GM19239 (cell line): ENCODE measurements at places on chromosomes 2 and 18.

GRCh38 chr2:190365499-190366204 is 22.3 kb downstream of the INPP1 start:
- no peak for DNase-seq

GRCh38 chr18:11937874-11938478 is 29.9 kb upstream of the MPPE1 start:
- peak; percentile 59 for DNase-seq

DNA sequence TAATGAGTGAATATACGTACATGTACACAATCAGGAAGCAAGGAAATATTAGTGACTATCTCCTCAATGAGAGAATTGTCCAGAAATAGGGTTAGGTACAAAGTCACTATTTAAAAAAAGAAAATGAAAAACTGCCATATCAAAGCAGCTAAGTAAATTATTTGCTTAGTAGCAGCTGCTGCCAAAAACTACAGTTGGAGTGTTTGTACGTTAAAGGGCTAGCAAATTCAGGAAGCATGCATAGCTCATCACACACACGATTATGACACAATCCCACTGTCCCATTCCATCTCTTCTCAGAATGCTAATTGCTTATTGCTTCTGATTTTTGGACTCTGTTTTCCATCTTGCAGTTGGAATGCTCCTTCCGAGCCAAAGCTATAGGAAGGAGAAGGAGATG is 2012.5 kb upstream of the LRRTM1 start:
- no peak for DNase-seq

- DNase-seq = no peak
Observed at GRCh38 chr18:75418293-75419005, 9.1 kb downstream of the SMIM21 start.

DNA sequence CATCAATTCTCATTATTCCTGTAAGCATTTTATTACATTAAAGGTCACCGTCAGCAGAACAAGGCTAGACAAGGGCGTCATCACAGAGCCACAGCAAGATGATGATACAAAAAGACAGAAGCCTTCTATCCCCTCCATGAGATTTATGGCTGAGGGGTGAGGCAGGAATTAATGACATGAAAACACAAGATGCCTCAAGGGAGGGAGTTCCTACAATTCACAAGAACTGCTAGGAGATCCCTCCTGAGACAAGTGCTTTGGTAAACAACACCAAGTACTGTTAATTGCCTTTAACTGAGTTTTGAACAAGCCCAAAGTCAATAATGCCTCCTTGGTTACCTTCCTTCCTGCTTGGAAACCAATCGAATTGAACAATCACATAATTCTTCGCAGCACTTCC is 14.1 kb downstream of the ADD2 start:
- DNase-seq = no peak

DNA sequence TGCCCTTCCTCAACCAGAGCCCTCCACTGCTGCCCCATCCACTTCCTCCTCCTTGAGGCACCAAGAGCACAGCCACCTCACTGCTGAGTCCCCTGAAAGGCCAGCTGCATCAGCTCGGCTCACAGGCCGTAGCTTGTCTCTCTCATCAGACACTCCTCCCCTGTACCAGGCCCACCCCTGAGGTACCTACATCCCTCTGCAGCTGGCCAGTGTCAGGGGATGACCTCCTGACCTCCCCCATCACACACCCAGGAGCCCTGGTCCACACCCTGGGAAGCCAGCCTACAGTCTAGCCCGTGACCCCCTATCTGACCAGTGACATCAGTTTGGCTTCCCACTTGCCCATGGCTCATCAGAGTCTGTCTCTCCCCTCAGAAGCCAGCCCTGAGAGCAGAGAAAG is 205.6 kb downstream of the TNS1 start:
- no peak for DNase-seq

DNA sequence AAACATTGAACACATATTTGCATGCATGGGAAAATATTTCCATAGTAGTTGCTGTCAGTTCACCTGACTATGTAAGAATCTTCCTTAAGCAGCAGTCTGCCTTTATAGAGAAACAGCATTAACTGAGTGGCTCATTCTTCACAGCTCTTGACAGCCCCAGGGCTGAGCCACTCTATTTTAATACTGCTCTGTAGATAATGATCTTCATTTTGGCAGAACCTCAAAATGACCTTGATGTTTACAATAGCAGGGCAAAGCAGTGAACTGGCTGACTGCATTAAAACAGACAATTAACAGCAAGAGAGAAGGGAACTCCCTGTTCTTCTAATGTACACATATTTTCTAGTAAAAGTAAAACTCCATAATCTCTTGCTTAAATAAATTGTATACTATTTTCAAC is 580.6 kb upstream of the SOX11 start:
- no peak for DNase-seq

DNA sequence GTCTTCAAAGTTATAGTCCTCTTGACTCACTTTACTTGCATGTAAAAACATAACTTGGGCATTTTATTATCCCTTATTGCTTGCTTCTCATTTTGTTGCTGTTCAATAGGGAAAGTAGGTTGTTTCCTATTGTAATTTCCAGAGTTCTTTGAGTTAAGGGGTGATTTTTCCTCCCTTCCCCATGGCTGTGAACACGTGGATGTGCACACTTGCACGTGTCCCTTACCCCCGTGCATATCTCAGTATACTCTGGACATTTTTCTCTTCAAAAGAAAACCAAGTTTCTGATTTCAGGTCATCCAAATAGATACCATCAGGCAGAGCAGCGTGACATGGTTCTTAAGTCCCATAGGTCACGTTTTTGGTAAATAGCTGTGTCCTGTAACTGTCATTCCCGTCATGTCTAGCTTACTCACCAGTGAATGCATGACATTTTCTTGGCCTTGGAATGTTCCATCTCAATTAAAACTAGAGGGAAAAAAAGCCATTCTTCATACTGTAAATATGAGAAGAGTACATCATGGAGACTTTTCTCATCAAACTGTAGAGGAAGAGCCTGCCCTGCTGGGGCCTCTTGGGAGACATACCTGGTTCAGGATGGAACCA is 83.3 kb upstream of the KCNE4 start:
- DNase-seq = no peak

DNA sequence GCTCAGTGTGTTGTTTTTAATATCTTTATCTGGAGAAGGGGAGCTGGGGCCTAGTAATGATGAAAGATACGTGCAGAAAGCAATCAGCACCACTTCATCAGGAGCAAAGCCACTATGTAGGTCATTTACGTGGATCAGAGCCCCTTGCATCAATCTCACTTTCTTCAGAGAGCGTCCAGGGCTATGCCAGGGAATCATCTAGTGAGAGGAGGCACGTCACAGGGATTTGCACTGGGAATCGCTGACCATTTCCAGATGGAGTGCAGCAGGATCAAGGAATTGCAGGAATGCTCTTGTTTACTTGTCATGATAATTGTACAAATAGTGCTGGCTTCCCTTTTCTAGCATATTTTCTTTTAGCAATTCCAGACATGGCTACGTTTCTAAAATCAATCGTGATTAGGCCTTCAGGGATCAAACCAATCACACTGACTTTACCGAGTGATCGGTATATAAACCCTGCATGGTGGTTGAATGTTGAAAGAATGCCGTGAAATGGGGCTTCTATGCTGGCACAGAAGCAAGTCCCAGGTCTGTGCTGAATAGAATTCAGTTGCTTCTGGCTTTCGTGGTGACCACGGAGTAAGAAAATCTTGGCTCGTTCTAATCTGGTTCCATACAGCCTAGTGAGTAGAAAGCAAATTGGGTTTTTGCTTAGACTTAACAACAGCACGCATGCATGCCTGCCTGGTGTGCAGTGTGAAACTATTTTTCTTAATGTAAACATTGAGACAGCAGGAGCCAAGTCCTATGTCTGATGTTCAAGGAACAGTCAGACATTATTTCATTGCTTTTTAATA is 122.8 kb downstream of the TMEM200C start:
- no peak for DNase-seq

GRCh38 chr18:73766910-73767515 is 380.6 kb downstream of the FBXO15 start:
- no peak for DNase-seq

- no peak for DNase-seq
Observed at GRCh38 chr2:202187570-202187969, 50.8 kb downstream of the SUMO1 start.

- no peak for DNase-seq
Observed at GRCh38 chr2:152173831-152174230, 1.7 kb downstream of the STAM2 start.

DNA sequence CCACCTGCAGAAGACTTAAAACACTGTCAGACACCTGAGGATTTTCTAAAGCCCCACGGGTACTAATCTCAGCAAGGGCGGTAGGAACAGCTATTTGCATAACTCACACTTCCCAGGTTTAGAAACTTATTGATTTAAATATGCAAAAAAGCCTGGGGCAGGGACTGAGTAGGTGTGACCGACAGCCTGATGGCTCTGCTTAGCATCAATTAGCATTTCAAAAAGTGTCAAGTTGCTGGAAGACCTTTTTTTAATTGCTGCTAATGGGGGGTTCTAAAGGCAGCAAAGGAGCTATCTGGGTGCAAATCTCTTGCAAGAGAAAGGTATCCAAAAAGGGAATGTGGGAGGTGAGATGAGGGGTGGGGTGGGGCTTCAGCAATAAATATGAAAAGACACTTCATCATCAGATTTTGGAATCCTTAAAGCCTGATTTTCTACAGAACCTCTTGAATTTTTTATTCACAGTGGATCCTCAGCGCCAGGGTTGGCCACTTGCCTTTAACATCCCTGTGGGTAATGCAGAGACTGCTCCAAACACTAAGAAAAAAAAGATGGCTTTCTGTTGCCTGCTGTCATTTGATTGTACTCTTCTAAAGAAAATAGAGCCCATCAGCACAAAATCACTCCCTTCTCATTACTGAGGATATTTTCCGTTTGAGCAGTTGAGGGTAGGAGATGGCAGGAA is 121.1 kb upstream of the RMP24 start:
- no peak for DNase-seq

- DNase-seq = no peak
Observed at GRCh38 chr2:108960006-108960405, 29.0 kb downstream of the EDAR start.

- no peak for DNase-seq
Observed at GRCh38 chr2:212745359-212745758, 206.8 kb upstream of the ERBB4 start.

GRCh38 chr2:215970425-215970824 is 42.9 kb downstream of the MREG start:
- no peak for DNase-seq

DNA sequence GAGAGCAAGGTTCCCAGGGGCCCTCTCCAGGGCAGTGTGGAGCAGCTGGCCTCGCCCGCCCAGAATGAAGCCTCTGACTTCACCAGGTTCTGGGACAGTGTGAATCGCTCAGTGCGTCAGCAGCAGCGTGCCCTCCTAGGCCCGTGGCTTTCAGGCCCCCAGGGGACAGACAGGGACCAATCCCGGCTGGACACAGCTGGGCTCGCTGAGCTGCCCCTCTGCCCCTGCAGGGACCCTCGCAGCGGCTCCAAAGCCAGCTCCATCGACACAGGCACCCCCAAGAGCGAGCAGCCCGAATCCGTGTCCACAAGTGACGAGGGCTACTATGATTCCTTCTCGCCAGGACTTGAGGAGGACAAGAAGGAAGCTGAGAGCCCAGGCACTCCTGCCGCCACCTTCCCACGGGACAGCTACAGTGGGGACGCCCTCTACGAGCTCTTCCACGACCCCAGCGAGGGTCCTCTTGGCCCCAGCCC is 7.6 kb downstream of the AMER3 start:
- no peak for DNase-seq

DNA sequence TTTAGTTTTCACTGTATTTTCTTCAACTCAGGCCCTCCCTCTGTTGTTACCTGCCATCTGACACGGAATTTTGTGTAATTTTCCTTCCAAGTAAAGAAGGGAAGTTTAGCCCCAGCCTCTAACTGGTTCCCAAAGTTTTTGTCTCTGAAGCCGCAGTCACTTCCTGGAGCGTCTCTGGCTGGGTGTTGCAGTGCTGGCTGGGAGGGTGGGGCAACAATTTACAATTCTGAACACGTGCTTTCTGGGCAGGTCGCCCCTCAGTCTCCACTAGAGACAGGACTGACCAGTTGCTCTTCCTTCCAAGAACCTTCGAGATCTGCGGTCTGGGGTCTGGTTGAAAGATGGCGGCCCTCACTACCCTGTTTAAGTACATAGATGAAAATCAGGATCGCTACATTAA is 3.5 kb downstream of the CNDP2 start:
- peak; percentile 66 for DNase-seq

- no peak for DNase-seq
Observed at GRCh38 chr18:26429535-26430226, 118.7 kb downstream of the KCTD1 start.

- no peak for DNase-seq
Observed at GRCh38 chr2:28449488-28450395, 46.1 kb upstream of the PLB1 start.

DNA sequence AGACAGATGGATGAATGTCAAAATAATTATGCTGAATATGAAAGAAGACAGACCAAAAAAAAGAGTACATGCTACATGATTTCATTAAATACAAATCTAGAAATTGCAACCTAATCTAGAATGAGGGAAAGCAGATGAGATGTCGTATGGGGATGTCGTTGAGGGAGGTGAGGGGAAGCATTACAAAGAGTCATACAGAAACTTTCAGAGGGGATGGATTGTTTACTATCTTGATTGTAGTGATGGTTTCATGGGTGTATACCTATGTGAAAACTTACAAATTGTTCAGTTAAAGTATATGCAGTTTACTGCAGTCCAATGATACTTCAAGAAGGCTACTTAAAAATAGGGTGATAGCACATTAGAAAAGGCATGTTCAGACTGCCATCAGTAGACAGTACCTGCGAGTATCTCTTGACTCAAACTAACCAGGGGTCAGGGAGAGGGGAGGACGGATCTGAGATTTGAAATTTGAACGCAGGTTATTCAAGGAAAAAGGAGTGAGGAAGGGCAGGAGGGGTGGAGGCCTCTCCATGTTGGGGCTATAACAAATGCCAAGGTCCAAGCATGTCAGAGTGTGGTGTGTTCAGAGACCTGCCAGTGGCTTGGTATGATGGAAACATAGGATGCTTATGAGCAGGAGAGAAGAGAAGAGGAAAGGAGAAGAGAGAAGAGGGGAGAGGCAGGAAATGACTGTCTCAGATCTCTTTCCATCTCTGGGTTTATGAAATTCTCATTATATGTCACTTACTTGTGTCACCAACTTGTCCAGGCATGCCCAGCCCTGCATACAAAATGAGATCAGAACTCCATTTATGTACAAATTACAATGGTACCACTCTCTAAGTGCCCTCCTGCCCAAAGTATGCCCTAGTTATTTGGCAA is 257.3 kb upstream of the CXCR4 start:
- no peak for DNase-seq

DNA sequence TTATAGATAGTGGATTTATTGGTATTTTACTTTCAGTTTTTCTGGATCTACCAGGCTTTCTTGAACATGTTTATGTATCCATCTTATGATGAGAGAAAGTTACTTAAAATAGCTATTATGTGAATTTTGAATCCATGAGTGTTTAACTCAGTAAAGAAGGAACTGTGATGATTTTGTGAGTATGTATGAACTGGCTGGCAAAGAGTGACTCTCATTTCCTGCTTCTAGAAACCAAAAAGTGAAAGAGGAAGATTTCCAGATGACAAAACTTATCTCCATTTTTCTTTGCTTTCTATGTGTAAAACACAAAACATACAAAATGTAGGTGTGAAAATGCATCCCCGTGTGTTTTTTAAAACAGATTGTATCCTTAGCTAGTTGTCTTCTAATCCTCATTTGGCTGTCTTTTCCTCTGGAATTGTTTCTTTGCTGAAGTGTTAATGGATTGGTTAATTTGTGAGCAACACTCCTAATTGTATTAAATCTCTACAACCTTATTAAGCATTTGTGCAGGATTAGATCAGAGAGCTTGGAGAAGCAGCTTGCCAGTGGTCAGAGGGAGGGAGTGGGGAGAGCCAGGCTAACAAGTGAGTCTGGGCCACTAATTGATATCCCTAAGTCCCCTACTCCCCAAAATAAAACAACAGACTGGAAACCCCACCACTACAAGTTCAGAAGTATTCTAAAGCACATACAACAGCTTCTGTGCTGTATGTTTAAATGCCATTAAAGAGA is 23.9 kb downstream of the PTPRM start:
- no peak for DNase-seq
